Endothelial cell (in vitro differentiated cells): ENCODE measurements at places on chromosomes 7 and 10. TPM values are rescaled to one million over a fixed set of nuclear protein-coding genes. Genes with fewer than 3 reads are reported as not detected.

The TMEM176B gene
- 1.4 TPM for total RNA-seq

The OR2A5 gene
- total RNA-seq, result not detected

The TAS2R3 gene
- 0.74 TPM for total RNA-seq

DNA sequence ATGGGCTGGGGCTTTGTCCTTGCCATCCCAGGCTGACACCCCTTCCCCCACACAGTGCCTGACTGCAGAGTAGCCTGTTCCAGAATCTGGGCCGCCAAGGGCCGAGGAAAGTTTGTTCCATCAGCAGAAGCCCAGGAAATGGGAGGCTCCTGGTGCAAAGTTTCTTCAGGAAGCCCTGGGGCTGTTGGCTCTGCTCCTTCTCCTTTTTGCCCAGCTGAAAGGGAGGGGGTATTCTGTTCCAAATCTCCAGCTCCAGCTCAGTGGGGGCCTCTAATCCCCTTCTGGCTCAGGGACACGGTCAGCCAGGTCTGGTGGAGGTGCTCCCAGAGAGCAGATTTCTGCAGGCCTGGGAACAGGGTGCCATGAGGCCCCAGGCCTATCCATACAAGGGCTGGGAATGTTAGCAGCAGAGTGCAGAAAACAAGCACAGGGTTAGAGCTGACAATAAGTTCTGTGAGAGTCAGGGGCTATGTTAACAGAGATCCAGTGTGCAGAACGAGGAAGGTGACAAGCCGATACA is 399.5 kb downstream of the RPS24 start:
- DNase-seq, result no peak

DNA sequence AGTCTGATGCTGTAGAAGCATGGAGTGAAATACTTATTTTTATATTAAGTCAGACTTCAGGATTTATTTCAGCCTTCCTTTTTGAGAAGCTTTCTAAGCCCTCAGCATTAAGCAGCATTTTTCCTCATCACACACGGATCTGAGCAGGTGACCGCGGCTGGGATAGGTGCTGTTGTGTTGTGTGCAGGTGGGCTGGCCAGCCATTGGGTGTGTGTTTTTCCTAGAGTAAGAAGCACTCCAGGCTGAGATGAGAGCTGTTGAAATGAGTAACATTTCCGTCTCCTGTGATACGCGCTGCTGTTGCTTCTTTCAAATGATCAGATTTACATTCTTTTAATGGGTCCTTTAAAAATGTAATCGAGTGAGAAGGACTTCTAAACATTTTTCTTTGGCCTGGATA is 63.9 kb downstream of the INSYN2A start:
- no peak for DNase-seq

- no peak for DNase-seq
Observed at GRCh38 chr7:31811650-31812461, 124.8 kb downstream of the PPP1R17 start.

DNA sequence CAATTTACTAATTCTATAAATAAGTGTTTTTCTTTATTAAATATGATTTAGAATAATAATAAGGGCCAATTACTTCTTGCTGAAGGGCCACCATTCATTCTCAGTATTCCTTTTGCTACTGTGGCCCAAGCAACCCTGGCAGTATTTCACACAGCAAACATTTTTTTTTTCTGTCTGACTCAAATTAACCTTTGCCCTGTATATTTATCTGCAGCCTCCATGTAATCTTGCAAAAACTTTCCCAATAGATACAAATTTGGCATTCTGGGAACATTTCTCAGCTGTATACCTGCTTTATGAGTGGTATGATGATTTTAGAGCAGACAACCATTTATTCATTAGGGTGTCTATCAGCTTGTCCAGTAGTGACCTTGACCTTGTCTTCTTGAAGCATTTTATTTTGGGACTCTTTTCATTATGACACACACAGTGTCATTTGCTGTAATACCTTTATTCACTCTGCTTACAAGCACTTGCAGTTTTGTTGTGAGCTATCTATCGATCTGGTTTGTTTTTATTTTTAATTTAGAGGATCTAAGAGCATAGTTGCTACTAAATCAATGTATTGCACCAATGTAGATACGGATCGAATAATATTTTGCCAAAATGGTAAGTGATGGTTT is 159.7 kb upstream of the PLXDC2 start:
- no peak for DNase-seq

GRCh38 chr7:35697414-35698175 is 2.7 kb upstream of the HERPUD2 start:
- no peak for DNase-seq

DNA sequence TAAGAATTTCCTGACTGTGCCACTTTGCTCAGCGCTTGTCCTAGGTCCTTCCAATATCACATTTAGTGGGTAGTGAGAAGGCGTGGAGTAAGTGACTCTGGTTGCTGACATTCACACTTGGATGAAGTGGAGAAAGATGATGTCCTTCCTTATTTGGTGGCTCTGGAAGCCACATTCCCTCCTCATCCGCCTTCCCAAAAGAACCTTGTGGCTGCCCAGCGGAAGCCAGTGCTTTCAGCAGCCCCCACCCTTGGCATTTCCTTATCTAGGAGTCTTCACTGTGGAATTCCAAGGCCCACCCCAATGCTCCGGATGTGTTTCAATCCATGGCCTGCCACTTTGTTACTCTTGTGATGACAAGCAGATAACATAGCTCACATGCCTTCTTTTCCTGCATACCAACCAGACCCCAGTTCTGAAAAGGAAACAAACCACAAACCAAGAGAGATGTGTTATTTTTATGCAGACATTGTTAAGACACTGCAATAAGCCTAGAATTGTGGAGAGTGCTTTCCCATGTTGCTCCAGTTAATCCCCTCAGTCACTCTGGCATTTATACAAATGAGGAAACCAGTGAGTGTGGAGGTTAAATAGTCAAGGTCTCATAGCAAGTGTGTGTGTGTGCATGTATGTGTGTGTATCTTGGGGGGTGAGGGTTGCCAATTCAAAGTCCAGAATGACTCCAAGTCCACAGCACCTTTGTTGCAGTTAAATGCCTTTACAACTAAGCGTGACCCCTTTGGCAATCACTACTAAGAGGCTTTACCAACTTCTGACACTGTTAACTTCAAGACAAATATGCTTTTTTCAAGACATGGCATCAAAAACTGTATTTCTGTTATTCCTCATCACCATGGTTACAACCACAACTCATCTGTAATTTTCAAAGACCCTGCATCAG is 10.3 kb upstream of the ANKRD1 start:
- peak; percentile 67 for DNase-seq

DNA sequence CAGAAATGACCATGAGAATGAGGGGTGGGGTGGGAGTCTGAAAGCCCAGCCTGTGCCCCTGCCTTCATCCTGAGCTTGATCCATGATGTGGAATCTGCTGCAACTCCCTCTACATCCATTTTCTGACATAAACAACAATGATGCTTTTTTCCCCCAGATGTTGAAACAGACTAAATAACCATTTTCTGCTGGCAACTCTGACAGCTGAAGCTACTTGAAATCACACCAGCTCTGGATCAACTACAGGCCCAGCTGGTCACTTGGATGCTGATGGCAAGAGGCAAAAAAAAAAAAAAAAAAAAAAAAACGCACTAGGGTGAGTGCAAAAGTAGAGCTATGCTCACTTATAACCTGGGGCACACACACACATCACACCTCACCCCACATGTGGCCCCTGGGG is 74.2 kb downstream of the FAM107B start:
- DNase-seq, result no peak

DNA sequence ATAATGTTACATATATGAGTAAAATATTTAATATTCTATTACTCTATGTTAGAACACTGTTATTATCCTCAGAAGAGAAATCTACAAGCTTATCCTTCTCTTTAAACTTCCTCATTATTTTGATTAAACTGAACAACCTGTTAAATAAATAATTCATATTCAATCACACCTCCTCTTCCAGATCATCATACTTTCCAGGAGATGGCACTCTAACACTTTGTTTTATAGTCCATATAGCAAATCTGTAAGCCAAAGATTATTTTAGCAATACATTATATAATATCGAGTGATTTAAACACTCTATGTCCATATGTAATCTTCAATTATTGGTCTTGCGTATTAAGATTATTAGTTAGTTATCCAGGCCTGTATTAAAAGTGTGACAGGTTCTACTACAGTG is 694.1 kb downstream of the ANKRD7 start:
- no peak for DNase-seq

GRCh38 chr10:75788394-75789205 is 357.2 kb downstream of the LRMDA start:
- DNase-seq, result no peak

DNA sequence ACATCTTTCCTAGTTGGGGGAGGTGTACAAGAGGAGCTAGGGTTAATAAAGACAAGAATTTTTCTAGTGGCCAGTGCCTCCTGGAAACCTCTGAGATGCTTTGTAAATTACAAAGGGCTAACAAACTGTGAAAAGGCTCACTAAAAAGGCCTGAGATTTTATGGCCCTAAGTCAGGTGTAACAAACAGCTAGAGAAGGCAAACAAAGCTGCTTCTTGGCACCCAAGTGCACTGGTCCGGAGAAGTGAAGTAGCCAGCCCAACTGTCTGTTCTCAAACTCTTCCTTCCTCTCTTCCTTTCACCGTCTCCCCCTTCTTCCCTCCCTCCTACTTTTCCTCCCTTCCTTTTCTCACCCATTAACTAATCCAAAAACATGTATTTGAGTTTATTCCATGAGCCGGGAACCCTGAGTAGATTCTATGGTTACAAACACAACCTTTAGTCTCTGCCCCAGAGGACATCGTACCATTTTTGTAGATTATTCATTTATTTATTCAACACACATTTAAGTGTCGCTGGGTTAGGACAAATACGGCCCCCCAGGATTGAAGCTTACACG is 143.4 kb upstream of the PCGF5 start:
- DNase-seq, result no peak

DNA sequence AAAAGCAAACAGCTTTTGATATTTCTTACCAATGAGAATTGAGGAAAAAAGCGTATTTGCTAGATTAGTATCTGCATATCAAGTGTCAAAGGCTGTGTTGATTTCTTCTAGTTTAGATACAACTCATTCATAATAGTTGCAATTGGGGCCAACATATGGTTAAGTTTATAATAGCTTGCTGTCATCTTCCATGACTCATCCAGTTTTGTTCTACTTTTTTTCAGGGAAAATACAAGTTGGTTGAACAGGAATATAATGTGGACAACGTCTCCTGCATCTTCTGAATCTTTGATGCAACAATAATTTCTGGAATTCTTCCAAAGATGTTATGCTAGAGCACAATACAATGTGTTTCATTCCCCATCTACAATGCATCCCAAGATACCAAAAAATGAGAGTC is 182.0 kb downstream of the THSD7A start:
- no peak for DNase-seq

GRCh38 chr7:155002411-155003091 is 373 bp downstream of the PAXIP1 start:
- DNase-seq, result peak; percentile 48

DNA sequence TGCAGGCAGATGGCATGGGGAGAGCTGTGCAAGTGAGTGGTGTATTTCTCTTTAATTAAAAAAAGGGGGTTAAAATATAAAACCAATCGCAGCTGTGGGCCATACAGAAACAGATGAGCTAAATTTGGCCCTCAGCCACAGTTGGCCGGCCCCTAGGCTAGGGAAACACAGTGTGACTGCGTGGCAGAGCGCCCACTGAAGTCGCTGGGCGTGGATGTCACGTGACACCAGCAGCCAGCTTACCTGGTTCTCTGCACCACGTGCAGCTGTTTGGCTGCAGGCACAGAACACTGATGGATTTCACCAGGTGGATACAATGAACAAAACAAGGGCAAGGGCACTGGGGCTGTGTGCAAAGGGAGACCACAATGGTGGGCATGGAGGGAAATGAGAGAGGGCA is 119.3 kb upstream of the ZNF746 start:
- DNase-seq, result no peak

GRCh38 chr10:122140461-122140902 is 130.6 kb upstream of the BTBD16 start:
- no peak for DNase-seq

- no peak for DNase-seq
Observed at GRCh38 chr7:139950881-139951525, 111.7 kb downstream of the PARP12 start.

DNA sequence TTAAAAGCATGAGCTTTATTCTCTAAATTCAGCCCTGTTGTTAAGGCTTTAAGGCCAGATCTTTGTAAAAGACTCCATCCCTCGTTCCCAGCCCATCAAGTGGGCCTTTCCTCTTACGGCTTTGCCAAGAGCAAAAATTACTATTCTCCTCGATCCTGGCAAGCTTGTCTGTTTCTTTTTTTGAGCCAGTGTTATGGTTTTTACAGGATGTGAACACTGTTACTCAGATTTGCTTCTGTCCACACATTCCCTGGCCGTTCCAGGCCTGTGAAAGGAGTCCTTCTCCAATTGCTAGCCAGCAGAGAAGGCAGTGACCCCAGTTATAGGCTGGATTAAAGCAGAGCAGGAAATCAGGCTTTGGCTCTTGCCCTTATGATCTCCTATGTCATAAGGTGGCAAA is 47.0 kb upstream of the EPC1 start:
- no peak for DNase-seq

The SAP25 gene
- total RNA-seq, result 2.6 TPM

DNA sequence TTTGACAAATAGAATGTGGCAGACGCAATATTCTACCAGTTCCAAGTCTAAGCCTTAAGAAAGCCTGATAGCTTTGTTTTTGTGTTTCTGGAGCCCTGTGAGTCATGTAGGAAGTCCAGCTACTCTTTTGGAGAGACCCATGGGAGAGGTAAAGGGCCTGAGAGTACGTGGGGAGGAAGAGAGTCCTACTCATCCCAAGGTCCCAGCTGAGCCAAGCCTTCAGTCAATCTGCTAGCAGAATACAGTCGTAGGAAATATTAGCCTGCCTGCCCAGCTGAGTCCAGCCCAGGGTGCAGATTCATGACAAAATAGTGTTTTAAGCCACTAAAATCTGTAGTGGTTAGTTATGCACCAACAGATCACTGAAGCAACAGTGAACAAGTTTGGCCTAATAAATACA is 9.0 kb upstream of the GNA12 start:
- DNase-seq, result no peak

DNA sequence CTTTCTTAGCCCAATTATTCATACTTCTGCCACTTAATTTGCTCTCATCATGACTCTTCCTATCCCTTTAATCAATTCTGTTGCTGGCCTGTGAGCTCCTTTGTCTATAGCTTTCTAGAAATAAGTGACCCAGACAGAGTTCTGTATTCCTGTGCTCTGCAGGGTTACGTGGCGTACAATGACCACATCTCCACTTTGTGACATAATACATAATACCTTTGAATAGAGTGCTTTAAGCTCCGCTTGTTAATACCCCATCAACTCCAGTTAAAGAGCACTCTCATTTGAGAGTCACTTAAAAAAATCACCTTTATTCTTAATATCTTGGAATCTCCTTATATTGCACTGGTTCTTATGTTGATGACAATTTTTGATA is 619.0 kb downstream of the PARD3 start:
- no peak for DNase-seq

The TMEM26 gene
- 0.15 TPM for total RNA-seq
